ENCODE measurements at places on chromosomes 6 and 20.

GRCh38 chr20:36281785-36282380 lies 24.3 kb upstream of the DLGAP4 start:
- no peak for DNase-seq

DNA sequence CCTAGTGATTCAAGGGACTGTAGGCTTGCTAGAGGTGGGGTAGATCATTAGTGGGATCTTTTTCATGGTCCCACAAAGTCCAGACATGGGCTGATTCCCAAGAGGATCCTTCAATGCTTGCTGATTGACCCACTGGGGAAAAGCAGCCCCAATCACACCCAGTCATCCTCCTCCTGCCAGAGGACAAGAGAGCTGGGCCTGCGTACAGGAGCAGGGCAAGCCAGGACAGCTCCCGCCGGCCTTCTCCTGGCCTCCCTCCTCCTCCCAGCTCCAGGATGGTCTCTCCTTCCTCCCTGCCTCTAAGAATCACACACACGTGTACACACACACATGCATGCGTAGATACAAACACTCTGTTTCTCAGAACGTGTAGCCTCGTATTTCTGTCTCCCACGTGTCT lies 27.0 kb downstream of the KCNK15 start:
- DNase-seq, result no peak

DNA sequence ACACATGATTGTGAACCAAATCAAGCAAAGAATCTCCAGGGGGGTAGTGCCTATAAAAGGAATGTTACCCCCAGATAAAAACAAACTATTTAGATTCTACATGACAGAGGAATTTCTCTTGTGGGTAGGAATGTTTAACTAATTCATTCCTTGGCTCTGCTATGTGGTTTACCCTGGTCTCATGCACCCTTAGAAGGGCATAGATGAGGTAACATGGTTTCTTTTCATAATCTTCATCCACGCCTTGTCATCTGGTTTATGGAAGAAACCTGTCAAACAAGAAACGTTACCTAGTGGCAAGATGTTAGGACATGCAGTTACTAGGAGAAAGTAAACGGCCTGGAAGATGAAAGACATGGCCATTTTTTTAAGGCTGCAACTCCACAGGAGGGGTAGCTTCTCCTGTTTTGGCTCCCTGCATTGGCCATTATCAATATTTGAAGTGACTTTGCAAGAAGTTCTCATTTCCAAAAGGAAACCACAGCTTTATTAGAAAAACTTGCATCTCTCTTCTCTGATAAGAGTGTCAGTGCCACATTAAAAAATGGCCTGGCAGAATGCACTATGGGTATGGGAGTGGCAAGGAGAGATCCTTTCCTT lies 45.5 kb downstream of the STX11 start:
- no peak for DNase-seq

- DNase-seq, result no peak
Measured at GRCh38 chr6:4545893-4546292, 230.3 kb upstream of the CDYL start.

DNA sequence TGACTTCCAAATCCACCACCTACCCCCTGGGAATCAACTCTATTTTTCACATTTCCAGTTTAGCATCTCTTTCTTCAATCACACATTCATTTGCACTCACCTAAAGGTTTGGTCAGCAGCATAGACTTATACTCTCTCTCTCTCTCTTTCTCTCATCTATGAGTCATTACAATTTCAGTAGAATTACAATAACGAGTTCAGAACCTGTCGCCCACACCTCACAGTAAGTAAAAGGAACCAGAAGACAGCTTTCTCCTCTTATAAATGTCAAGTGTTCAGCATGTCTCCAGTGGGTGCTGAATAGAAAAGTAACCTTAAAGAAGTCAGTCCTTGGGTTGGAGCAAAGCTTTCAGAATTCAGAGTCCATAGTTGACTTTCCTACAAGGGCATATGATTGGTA lies 1.1 kb upstream of the PHACTR1 start:
- DNase-seq, result no peak

DNA sequence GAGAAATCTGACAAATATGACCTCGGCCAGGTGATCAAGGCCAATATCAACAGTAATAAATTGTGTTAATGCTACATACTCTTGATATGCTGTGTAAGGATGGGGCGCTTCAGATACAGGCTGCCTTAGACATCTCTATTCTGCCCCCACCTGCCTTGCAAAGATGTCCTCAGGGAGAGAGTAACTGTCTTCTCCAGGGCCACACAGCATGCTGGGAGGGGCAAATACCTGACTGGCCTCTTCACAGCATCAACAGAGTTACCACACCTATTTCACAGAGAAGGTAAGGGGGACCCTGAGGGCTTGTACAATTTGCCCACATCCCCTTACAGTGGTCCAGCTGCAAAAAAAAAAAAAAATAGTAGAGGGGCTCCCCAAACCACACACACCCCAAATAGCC lies 17.2 kb upstream of the KIAA1755 start:
- no peak for DNase-seq

- no peak for DNase-seq
Measured at GRCh38 chr6:4910037-4910760, 93.6 kb downstream of the RPP40 start.

DNA sequence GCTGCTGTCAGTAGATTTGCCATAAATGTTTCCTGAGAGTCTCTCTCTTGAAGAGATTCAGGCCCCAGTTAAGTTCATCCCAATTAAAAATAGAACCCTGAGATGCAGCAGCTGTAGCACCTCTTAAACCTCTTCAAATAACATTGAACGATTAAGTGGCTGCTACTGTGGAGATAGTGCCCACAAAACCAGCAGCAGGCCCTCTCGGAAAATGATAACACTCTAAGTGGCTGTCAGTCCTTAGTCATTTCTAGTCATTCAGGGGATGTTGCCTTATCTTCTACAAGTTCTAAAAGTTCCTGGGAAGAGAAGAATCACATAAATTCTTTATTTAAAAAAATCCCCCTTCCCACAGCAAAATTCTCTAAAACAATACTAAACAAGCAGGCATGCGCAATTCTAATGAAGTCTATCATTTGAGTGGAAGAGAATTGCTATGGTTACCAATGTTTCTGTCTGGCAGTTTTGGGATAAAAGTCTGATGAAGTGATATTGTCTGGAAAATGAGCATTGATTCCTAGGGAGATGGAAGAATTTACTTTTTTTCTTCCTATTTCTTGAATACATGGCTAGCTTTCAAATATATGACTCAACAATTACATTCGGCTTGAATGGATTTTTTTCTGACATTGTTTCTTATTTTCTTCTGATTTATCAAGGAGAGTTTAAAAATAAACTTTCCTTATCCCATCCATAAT lies 131.9 kb downstream of the TRMT11 start:
- DNase-seq, result no peak

GRCh38 chr6:167705211-167705750 lies 121.4 kb upstream of the AFDN start:
- DNase-seq, result no peak
